ENCODE measurements at places on chromosomes 16 and 17. TPM values are rescaled to one million over a fixed set of nuclear protein-coding genes. Genes with fewer than 3 reads are reported as not detected.

GRCh38 chr16:83602761-83603722 is 204.7 kb upstream of the HSBP1 start:
- no peak for DNase-seq

GRCh38 chr17:60749050-60749449 is 71.4 kb downstream of the BCAS3 start:
- DNase-seq = no peak

GRCh38 chr17:7144213-7144612 is 29.6 kb upstream of the ASGR2 start:
- no peak for DNase-seq

DNA sequence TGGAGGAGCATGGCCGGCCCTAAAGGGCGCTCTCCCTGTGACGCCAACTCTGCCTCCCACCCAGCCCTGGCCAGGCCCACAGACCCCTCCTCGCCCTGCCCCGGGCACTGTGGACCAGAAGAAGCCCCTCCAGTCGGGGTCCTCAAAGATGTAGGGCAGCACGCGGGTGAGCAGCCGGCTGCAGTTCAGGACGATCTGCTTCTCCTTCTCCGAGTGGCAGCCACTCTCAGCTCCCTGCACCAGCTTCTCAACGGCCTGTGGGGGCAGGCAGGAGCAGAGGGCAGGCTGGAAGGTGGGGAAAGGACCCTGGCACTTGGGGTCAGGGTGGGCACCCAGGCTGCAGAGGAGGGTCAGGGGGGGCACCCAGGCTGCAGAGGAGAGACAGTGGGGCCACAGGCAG is 8.9 kb downstream of the HID1 start:
- DNase-seq = no peak

GRCh38 chr16:51392521-51393187 is 241.6 kb upstream of the SALL1 start:
- peak; percentile 54 for DNase-seq

- DNase-seq = no peak
These were observed 12.8 kb downstream of the GNPTG start for GRCh38 chr16:1364510-1364909.

DNA sequence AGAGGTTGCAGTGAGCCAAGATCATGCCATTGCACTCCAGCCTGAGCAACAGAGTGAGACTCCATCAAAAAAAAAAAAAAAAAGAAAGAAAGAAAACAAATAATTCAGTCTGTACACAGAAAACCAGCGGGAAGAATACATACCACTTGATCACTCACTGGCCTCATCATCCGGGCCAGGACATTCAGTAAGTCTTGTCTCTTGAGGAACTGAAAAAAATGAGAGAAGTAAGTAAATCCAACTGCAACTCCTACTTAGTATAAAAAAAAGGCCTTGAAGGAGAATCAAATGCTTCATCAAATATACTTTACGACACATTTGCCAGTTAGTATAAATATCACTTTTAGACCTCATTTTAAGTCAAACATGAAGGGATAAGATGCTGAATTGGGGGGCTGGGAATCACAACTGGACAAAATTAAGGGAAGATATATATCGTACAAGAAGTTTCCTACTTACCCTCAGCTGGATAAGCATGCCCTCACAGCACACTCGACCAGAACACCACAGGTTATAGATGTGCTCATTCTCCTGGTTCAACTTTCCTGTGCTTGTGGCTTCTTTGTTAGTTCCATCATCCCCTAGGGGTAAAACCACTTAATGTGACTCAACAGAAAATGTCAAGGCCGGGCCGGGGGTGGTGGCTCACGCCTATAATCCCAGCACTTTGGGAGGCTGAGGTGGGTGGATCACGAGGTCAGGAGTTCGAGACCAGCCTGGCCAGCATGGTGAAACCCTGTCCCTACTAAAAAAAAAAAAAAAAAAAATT is 12.4 kb downstream of the CCDC47 start:
- peak; percentile 29 for DNase-seq

- DNase-seq = peak; percentile 42
These were observed 10.7 kb upstream of the KRT28 start for GRCh38 chr17:40810494-40810893.

DNA sequence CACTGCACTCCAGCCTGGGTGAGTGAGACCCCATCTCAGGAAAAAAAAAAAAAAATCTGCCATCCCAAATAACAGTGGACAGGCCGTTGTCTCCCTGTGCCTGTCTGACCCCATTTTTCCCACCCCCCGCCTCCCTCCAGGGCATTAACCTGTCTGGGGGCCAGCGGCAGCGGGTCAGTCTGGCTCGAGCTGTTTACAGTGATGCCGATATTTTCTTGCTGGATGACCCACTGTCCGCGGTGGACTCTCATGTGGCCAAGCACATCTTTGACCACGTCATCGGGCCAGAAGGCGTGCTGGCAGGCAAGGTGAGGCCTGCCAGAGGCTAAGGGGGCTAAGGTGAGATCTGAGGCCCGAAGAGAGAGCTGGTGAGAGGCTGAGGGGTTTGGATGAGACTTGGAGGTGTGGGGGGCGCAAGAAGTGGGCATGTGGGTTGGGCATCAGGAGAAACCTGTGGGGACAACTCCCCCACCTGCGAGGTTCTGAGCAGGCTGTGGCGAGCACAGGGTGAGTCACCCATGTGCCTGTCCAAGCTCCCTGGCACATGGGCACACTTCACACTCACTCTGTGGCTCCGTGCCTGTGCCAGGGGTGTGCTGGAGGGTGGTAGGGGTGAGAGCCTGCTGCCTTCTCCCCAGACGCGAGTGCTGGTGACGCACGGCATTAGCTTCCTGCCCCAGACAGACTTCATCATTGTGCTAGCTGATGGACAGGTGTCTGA is 34.7 kb downstream of the ANKRD40 start:
- DNase-seq = no peak

DNA sequence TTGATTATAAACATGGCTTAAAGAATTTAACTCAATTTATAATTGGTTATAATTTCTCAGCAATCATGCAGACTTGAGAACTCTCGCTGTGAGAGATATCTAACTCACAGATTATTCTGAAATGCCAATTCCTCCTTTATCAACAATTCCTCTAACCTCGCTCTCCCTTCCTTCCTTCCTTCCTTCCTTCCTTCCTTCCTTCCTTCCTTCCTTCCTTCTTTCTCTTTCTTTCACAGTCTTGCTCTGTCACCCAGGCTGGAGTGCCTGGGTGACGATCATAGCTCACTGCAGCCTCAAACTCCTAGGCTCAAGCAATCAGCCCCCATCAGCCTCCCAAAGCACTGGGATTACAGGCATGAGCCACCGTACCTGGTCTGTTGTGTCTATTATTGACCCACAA is 42.4 kb downstream of the CHD9 start:
- no peak for DNase-seq

DNA sequence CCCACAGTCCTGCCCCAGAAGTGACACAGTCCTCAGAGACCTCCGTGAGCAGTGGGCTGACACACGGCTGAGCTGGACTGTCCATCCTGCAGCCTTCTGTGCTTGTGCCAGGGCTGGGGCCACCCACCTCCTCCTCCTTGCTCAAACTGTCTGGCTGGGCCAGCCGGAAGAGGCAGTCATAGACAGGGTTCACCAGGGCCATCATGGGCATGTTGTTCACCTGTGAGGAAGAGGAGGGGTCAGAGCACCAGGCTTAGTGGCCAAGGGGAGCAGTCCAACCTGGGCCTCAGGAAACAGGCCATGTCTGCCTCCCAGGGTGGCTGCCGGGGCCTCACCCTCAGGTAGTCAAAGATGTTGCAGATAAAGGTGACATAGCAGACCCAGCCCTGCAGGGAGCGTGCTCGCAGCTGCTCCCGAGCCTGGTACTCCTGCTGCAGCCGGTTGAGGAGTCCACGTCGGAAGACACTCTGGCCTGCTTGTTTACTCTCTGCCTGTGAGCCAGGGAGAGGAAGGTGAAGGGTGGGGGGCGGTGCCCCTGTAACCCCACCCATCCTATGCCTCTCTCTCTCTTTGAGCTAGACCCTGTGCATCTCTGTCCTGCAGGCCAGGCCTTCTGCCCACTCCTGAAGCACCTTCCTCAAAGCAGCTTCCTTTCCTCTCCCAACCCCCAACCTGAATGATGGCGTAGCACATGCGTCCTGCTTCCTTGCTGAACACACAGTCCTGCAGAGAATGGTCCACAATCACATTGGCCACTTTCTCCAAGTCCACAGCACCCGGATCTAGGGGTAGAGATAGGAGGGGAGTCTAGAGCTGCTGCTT is 3.4 kb downstream of the MIF4GD start:
- no peak for DNase-seq

- no peak for DNase-seq
These were observed 5.7 kb downstream of the CDC42EP4 start for GRCh38 chr17:73305845-73306836.

The KCNJ12 gene
- 0.98 TPM for total RNA-seq

The TMED6 gene
- total RNA-seq = not detected

The NHERF2 gene
- 7.3 TPM for total RNA-seq

The HOXB13 gene
- total RNA-seq = 0.77 TPM

The PMFBP1 gene
- 0.11 TPM for total RNA-seq

The TP53TG3B gene
- total RNA-seq = not detected

The KCNAB3 gene
- total RNA-seq = 0.32 TPM

The TP53TG3 gene
- 1.1 TPM for total RNA-seq

The RFNG gene
- 35.1 TPM for total RNA-seq

The SRL gene
- total RNA-seq = not detected
